ENCODE measurements at places on chromosomes 1 and 21.
A peak's percentile ranks its signal among the peaks of the same experiment; 100 is the strongest.

GRCh38 chr1:199512037-199512710, 515.3 kb upstream of the NR5A2 start:
- no peak for DNase-seq

DNA sequence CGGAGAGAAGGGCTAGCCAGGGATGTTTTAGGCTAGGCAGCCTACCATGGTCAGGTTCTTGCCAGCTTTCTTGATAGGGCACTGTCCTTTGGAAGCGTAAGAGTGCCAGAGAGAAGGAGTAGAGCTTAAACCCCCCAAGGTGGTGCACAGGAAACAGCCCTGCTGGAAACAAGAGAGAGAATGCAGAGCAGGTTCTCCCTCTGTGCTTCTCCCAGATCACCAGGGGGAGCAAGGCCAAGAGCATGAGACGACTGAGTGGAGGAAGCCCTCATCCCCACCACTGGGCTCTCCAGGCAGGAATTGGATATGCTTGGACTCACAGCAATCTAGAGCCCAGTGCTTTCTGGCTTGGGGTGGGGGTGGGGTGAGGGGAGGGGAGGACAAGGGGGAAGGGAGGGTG, 49.8 kb downstream of the ATP2B4 start:
- DNase-seq, result no peak

- DNase-seq, result no peak
These were observed 9.5 kb downstream of the SCCPDH start for GRCh38 chr1:246733704-246734103.

DNA sequence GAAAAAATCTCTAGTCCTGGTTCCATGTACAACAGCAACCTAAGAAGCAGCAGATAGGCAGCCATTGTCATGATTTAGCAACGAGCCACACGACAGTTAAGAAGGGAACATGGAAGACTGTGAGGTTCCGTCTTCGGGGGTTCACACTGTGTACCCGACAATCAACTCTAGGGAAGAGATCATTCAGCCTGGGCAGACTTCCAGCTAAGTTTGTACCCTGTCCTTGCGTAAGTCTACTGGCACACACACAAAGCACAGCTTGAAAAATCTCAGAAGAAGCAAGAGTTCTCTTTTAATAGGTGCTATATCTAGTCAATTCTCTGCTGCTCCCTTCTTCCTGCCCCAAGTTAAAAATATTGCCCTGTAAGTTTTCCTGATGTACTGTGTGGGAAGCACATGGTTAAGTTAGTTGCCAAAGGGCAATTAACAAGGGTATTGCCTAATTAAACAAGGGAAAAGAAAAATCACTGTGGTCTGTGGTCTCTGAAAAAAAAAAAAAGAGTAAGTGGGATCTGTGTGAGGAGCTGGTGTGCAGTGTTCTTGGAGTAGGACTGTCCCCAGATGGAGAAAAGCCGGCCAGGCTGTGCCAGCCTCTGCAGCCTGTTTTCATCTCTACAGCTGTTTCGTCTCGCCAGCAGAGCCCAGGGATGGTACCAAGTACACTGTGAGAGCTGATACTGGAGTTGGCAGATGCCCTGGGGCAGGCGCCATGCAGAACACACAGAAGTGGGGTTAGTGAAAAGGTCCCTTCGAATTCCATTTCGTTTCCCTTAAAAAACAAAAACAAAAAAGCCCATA, 6.4 kb upstream of the MYBPHL start:
- peak; percentile 98 for DNase-seq

DNA sequence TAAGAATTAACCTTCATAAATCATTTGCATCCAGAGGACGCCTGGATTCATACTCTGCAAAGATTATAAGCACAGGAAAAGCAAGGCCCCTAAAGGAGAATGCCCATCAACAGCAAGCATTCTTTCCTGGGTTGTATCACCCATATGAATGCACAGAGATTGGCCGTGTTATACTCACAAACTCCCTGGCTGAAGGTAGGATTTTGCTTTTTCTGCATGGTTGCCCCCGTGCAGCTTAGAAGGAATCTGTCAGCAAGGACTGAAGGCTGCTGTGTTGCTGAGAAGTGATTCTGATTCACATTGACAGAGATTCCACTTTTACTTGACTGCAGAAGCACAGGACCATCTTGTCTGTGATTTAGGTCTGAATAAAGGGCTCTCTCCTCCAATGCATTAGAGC, 283.0 kb downstream of the LRRIQ3 start:
- DNase-seq, result peak; percentile 1

DNA sequence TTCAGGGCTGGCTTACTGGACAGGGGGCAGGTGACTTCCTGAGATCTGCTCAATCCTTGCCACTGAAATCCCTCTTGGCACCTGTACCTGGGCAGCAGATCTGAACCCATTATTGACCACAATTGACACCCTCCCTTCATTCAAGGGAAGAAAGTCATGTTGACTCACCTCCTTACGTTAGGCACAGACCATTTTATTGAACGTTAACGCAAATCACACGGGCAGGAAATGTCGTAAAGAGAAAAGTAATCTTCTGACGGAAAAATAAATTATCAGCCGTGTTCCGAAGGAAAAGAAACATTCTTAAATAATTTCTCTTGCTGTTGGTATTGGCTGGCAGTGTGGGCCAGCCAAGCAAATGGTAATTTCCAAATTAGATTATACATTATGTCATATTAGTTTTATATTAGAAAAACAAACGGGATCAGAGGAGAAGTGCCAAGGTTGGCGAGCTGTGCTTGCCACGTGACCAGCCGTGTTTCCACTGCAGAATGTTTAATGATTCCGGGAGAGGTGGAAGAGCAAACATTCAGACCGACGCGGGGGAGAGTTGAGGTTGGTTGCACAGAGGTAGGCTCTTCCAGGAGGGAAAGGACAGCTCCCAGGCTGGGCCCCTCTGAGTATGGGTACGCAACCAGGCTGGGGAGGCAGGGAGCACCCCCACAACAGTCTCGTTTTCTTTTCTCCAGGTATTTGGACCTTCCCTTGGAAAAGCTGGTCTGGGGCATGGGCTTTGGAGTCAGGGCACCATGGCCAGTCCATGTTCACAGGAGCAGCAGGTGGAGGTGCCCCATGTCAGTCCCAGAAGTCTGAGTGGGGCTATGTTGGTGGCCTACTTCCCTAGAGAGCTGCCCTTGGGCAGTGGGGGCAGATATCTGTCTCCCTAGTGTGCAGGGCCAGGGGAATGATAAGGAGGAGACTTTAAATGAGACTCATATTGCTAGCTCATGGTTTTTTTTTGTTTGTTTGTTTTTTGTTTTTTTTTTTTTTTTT, 121.1 kb downstream of the FOXD2 start:
- DNase-seq, result no peak

DNA sequence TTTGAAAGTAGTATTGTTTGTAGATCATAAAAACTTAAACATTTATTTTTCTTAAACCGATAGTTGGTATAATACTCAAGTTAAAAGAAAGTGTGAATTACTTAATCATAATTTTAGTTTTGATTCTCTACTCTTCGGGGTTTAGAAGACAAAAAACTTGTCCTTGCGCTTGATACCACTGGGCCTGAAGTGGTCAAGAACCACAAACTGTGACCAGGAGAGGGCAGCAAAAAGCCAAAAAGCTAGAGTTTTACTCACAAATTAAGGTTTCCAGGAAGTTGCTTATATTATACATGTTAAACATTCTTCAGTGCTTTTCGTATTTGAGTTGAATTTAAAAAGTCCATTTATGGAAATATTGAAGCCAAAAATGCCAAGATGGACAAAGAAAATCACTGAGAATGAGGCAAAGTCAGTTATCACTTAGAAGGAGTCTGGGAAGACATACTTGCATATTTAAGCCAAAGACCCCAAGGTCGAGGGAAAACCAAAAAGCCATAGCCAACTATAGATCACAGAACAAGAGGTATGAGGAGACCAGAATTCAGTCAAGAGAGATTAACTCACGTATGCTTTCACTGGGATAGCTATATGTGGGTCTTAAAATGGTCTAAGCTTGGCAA, 34.2 kb downstream of the EFCAB7 start:
- DNase-seq, result no peak

DNA sequence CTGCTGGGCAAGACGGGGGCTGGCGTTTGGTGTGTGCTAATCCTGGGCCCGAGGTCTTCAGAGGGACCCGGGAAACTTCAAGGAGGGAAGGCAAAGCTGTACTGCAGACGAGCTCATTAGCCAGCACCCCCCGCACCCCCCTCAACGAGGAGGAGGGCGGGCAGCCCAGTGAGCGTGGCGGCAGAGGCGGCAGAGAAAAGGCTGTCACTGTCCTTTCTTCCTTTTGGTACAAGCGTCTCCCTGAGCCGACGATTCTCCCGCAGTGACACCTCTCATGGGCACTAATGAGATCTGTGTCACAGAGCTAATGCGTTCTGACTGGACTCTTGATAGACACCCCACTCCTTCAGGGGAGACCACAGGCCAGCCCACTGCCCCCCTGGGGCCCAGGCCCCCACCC, 29.5 kb downstream of the DMAP1 start:
- peak; percentile 16 for DNase-seq

GRCh38 chr1:201142011-201142848, 12.0 kb downstream of the TMEM9 start:
- no peak for DNase-seq
